ENCODE measurements at places on chromosomes 16 and 17. TPM values are rescaled to one million over a fixed set of nuclear protein-coding genes. Genes with fewer than 3 reads are reported as not detected.

Gene CNGB1
- total RNA-seq: not detected

Gene CDH13
- 21.1 TPM for total RNA-seq

DNA sequence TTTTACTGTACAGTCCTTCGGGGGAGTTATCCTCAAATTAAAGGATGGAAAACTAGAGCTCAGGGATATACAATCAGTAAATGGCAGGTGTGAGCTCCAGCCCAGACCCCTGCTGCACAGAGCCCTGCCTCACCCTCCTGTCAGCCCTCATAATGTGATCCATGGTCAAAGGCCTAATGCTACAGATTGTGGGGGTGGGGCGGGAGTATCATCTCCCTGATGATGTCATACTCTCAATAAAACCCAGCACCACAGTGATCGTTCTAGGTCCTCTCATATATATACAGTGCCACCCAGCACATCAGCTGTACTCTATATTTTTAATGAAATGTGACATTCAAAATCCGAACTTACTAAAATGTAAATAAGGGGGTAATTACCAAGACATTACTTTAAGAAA is 61.5 kb downstream of the SLC39A11 start:
- no peaks in the 10 kb centered on the region for H3K27me3 ChIP-seq
- peaks cover 8% of the 10 kb centered on the region for H3K4me1 ChIP-seq
- H3K27ac ChIP-seq: no peak overlapping the region
- H3K4me3 ChIP-seq: no peak overlapping the region
- H3K36me3 ChIP-seq: no peaks in the 10 kb centered on the region

Gene SULT1A2
- 0.26 TPM for total RNA-seq

DNA sequence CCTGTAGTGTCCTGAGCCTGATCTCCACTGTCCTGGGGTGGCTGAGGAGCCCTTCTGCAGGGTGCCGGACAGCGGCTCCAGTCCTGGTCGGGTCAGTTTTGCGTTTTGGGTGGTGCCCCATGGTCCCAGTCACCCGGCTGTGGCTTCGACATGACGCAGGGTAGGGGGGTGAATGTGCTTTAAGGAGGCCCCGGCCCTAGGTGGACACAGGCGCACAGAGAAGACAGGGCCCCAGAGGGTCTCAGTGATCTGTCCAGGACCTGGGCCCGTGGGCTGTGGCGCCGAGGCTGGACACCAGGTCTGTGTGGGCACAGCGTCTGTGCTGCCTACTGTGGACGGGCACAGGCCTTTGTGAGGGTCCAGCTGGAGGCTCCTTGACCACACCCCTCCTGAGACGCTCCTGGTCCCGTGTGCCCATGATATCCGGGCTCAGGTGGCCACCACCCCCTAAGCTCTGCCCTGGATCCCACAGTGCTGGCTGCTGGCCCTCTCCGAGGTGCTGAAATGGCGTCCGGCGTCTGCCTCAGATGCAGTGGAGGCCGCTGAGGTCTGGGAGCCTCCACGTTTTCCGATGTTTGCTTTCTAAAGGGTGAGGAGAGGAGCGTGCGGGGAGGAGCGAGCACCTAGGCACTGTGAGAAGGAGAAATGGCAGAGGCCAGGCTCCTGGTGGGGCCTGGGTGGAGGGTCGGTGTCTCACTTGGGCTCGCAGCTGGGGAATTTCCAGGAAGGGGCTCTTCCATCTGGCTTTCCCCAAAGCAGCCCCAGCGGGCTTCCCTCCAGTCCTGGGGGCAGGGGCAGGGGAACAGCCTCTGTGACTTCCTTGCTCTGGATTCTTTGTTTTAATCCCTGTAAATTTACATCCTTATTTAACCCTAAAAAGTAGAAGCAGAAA is 56.1 kb upstream of the ACSF3 start:
- no peaks in the 10 kb centered on the region for H3K27me3 ChIP-seq
- no peaks in the 10 kb centered on the region for H3K36me3 ChIP-seq
- H3K4me3 ChIP-seq: no peak overlapping the region
- peak; percentile 20 for DNase-seq
- no peak overlapping the region for H3K27ac ChIP-seq

- no peaks in the 10 kb centered on the region for H3K36me3 ChIP-seq
- no peak overlapping the region for H3K4me3 ChIP-seq
- no peaks in the 10 kb centered on the region for H3K27me3 ChIP-seq
- no peak overlapping the region for H3K27ac ChIP-seq
Measured at GRCh38 chr17:34393401-34393800, 30.4 kb upstream of the CCL1 start.

- peak; percentile 83 for DNase-seq
- peaks cover 8% of the 10 kb centered on the region for H3K4me1 ChIP-seq
- peaks cover 5% of the 10 kb centered on the region for H3K27me3 ChIP-seq
- H3K4me3 ChIP-seq: no peak overlapping the region
- no peak overlapping the region for H3K27ac ChIP-seq
Measured at GRCh38 chr17:81967533-81968395, 6.8 kb upstream of the NOTUM start.

Gene MYH8
- total RNA-seq: not detected

- H3K4me3 ChIP-seq: no peak overlapping the region
- no peaks in the 10 kb centered on the region for H3K4me1 ChIP-seq
- no peak for DNase-seq
- no peaks in the 10 kb centered on the region for H3K36me3 ChIP-seq
- no peak overlapping the region for H3K27ac ChIP-seq
Measured at GRCh38 chr17:9200699-9201359, 179.5 kb downstream of the NTN1 start.

- no peaks in the 10 kb centered on the region for H3K27me3 ChIP-seq
- peaks cover 2% of the 10 kb centered on the region for H3K36me3 ChIP-seq
- DNase-seq: no peak
- H3K4me3 ChIP-seq: no peak overlapping the region
- H3K4me1 ChIP-seq: no peaks in the 10 kb centered on the region
- no peak overlapping the region for H3K27ac ChIP-seq
Measured at GRCh38 chr17:613725-614124, 100.9 kb downstream of the VPS53 start.

Gene MFAP4
- 137 TPM for total RNA-seq

GRCh38 chr17:74568106-74568873 is 981 bp upstream of the CD300H start:
- H3K4me3 ChIP-seq: no peak overlapping the region
- no peaks in the 10 kb centered on the region for H3K27me3 ChIP-seq
- H3K27ac ChIP-seq: no peak overlapping the region
- no peak for DNase-seq
- no peaks in the 10 kb centered on the region for H3K4me1 ChIP-seq

GRCh38 chr17:21061971-21062526 is 19.2 kb upstream of the USP22 start:
- no peak overlapping the region for H3K27ac ChIP-seq
- H3K36me3 ChIP-seq: no peaks in the 10 kb centered on the region
- no peak overlapping the region for H3K4me3 ChIP-seq
- no peak for DNase-seq

Gene TNFRSF17
- total RNA-seq: not detected

DNA sequence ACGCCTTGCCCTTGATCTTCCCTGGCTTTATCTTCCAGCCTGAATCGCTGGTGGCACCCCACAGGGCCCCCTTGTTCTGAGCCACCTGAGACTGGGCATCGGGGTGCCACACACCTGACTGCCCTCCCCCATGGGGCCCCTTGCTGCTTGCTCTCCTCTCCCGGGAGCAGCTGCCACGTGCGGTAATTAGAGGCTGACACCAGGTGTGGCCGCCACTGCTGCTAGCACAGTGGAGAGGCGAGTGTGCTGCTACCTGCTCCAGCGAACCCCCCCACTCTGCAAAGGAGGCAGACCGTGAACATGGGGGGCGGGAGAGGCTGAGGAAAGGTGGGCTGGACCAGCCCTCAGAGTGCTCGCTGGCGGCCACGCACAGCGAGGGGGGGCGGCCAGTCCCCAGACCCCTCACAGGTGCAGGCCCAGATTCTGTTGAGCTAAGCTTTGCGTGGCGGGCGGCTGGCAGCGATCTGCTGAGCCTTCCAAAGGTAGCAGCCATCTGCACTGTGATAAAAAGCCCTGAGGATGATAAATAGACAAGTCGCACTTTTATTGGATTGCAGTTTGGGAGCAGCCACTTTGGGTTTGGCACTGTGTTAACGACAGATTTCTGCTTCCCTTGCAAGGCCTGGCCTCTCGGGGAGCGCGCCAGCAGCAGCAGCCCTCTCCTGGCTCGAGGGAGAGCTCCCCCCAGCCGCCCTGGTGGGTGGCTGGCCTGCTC is 167.9 kb upstream of the GSE1 start:
- H3K4me3 ChIP-seq: no peak overlapping the region
- H3K27me3 ChIP-seq: no peaks in the 10 kb centered on the region
- no peaks in the 10 kb centered on the region for H3K4me1 ChIP-seq
- no peaks in the 10 kb centered on the region for H3K36me3 ChIP-seq
- DNase-seq: no peak
- H3K27ac ChIP-seq: no peak overlapping the region

- no peak overlapping the region for H3K27ac ChIP-seq
- no peak overlapping the region for H3K4me3 ChIP-seq
- peaks cover 9% of the 10 kb centered on the region for H3K4me1 ChIP-seq
Measured at GRCh38 chr17:16989230-16989952, 17.5 kb upstream of the TNFRSF13B start.

Gene CFAP97D1
- under 0.01 TPM for total RNA-seq

DNA sequence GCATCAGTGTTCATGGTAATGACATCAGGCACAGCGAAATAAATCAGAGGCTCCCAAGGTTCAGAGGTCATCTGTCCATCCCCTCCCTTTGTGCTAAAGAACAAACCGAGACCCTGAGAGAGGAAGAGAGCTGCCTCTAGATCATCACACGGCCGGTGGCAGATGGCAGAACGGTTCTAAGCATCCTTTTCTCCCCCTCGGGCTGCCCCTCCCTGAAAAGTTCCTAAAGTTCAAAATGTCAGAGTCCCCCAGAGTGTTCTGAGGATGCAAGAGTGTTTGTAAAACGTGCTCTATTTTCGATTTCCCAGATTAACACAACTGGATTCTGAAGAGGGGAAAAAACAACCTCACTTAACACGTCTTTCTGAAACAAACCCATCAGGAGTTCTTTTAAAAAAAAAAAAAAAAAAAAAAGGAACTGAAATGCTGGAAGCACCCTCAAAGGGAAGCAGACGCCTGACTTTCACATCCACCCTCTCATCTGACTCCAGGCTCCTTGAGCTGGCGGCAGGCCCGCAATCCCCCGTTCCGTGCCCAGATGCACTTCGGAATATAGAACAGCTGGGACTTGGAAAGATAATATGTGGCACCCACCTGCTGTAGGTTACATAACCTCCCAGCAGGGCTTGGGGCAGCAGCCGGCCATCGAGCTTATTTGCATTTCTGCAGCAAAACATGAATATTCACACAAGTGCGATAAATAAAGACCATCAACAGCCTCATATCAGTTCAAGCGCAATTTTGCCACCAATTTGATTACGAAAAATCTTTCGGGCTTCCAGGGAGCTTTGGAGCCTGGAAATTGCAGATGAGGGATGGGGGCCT is 115.5 kb upstream of the SMURF2 start:
- H3K27me3 ChIP-seq: peaks cover 3% of the 10 kb centered on the region
- no peak for DNase-seq
- H3K4me1 ChIP-seq: peaks cover 15% of the 10 kb centered on the region
- H3K4me3 ChIP-seq: peak overlapping the region; percentile 11
- no peaks in the 10 kb centered on the region for H3K36me3 ChIP-seq
- no peak overlapping the region for H3K27ac ChIP-seq

DNA sequence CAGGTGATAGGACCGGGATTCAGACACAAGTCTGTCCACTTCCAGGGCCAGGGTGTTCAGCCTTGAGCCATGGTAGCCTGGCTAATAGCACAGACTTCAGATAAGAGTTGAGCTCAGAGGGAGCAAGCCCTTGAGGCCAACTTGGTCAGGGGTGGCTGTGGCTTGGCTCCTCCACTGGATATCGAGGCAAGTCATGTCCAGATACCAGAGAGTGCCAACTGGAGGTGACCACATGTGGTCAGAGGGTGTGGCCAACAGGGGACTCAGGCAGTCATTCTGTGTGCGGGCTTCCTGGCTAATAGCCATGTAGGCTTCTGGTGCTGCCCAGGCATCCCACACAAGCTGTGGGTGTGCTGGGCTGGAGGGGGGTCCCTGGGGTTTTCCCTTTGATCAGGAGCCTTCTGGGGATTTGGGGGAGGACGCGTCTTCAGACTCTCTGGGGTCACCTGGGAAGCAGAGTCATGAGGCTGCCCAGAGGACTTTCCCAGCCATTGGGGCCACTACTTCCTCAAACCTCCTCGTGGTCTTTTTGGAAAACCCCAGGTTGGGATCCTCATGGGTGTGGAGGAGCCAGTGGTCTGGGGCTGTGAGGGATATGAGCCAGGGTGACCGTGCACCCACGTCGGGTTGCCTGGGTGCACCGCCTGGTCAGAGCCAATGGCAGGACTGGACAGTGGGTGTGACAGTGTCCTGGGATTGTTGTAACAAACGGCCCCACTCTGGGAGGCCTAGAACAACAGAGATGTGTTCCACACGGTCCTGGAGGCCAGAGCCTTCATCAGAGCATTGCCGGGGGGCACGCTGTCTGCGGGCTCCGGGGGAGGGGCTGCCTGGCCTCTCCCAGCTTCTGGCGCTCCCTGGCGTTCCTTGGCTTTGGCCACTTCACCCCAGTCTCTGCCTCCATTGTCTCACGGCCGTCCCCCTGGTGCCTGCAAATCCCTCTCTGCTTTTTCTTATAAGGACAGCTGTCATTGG is 25.0 kb downstream of the COX4I1 start:
- peaks cover 5% of the 10 kb centered on the region for H3K27me3 ChIP-seq
- no peak for DNase-seq
- H3K27ac ChIP-seq: no peak overlapping the region
- H3K4me1 ChIP-seq: no peaks in the 10 kb centered on the region
- no peak overlapping the region for H3K4me3 ChIP-seq

Gene CCDC200
- not detected for total RNA-seq

Gene ABCA3
- total RNA-seq: 1.5 TPM

GRCh38 chr16:4688674-4689045 is 4.7 kb upstream of the NUDT16L1 start:
- H3K4me3 ChIP-seq: no peak overlapping the region
- no peaks in the 10 kb centered on the region for H3K27me3 ChIP-seq
- peaks cover 20% of the 10 kb centered on the region for H3K36me3 ChIP-seq
- no peaks in the 10 kb centered on the region for H3K4me1 ChIP-seq
- no peak overlapping the region for H3K27ac ChIP-seq

Gene CHST5
- total RNA-seq: not detected

DNA sequence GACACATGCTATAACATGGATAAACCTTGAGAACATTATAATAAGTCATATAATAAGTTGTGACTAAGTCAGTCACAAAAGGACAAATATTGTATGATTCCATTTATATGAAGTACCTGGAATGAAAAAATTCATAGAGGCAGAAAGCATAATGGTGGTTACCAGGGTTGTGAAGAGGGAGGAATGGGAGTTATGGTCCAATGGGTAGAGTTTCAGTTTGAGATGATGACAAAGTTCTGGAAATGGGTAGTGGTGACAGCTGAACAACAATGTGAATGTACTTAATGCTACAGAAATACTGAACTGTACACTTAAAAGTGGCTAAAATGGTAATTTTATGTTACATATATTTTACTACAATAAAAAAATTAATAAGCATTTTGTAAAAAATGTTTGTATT is 49.7 kb downstream of the MYO1D start:
- no peak for DNase-seq
- no peaks in the 10 kb centered on the region for H3K27me3 ChIP-seq
- H3K27ac ChIP-seq: no peak overlapping the region
- H3K4me3 ChIP-seq: no peak overlapping the region

Gene C17orf75
- 30.2 TPM for total RNA-seq

Measured in fibroblast of lung (primary cell).